ENCODE measurements at places on chromosomes 12 and 14.
A peak's percentile ranks its signal among the peaks of the same experiment; 100 is the strongest.

DNA sequence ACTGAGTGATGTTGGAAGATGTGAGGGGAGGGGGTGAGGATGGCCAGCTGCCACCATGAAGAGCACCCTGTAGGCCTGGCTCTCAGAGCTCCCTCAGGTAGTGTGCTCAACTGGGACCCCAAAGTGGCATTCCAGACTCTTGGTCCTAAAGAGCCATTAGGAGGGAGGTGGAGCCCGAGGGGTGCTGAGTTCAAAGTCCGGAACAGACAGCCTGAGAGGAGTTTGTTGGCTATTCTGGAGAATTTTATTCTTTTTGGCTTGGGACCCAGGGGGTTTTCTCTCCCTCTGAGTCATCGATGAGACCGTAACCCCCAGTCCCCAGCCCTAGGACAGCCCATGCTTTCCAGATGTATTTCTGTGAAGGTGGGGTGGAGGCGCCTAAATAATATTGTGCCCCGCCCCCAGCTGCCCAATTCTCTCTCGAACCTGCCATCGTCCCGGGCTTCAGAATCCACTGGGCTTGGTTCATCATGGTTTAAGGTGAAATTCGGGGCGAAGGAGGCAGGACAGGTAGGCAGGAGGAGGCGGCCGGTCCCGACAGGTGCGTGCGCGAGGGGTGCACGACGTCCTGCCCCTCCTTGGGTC lies 690 bp upstream of the RBP5 start:
- DNase-seq, result no peak

DNA sequence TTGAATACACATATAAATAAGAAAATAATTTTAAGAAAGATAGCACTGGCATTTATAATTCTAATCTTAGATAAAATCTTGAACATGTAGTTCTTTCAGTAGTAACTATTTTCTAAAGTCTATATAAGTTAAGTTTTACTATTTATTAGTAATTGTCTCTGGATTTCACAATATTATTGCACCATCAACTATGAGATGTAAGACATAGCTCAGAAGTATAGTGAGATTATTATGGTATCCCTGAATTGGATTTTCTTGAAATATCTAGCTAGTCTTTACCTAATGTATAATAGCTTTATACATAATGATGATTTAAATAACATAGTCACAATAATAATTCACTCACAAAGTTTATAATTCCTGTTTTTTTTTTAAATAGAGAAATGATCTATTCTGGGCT lies 6.7 kb downstream of the CLEC12A start:
- no peak for DNase-seq

DNA sequence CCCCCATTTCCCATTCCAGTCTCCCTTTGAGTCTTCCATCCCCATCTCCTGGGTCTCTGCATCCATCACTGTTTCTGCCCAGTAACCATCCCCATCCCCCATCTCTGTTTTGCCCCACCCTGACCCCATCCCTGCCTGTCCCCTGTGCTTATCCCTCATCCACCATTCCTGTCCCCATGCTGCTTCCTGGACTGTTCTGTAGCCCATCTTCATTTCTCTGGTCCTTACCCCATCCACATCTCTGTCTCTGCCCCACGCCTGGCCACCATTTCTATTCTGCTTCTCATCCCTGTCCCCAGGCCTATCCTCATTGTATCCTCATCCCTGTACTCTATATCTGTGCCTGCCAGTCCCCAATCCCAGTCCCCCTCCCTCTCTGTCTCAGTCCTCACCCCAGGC lies 4.2 kb downstream of the NXPH4 start:
- DNase-seq, result no peak

GRCh38 chr12:29147731-29148595 lies 1.1 kb upstream of the FAR2 start:
- DNase-seq, result peak; percentile 63

GRCh38 chr12:45215419-45216229 lies at the start of gene ANO6:
TSS of gene ANO6 (plus strand) at chr12:45216095. CDS start at chr12:45216322, 227 bp downstream.
- DNase-seq, result peak; percentile 97

- DNase-seq, result no peak
Measured at GRCh38 chr14:94795372-94795771, 25.5 kb upstream of the GSC start.

DNA sequence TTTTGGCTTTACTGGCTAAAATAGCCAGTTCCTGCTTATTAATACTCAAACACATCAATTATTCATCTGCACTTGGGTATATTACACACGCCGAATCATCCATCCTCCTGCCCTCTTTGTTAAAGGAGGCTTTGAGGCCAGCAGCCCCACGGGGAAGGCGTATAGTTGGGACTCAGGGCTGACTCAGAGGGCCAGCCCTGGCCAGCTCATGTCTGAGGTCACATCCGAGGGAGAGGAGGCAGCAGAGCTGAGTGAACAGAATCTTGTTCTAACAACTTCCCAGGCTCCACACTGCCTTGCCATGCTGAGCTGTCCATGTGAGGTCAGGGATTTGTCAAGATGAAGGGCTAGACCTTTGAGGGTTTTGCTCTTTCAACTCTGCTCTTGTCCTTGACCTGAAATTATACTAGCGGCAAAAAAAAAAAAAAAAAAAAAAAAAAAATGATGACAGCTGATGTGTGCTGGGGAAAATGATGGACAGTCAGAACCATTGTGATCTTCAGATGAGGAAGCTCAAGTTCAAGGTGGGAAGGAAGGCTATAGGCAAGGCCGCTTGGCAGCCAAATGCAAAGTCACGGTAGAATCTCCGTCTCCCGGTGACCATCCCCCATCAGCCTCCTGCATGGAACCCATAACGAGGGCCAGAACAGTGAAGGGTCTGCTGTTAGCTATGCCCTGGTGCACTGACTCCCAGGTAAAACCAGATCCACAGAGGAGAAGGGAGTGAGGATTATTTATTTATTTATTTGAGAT lies 12.5 kb upstream of the MARK3 start:
- DNase-seq, result no peak

DNA sequence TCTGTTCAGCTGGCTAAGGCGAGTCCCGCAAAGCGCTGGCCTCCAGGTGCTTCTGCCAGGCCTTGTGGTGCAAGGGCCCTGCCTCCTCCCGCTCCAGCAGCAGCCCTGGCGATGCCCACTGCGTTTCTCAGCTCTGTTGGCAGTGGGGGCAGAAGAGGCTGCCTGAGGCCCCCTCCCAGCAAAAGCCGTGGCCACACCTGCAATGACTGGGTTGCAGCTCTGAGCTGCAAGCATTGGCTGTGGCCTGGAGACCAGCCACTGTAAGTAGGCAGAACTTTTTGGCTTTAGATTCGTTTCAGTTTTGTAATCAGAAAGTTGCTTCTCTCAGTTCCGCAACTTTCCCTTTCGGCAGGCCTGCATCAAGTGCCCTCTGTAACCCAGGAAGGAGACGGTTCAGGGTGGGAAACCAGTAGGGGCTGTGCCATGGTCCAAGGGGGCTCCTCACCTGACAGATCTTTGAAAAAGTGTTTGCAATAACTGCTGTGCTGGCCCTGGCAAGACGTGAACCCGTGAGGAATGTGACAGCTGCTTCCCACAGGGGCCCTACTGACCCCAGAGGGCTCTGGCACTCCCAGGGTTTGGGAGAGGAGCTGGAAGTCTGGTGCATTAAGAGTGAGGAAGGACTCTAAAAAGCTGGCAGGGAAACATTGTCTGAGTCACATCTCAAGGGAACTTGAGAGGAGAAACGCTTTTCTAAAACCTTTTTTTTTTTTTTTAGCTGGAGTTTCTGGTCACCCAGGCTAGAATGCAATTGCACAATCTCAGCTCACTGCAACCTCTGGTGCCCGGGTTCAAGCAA lies 54.5 kb upstream of the MAX start:
- DNase-seq, result peak; percentile 39

- no peak for DNase-seq
Measured at GRCh38 chr14:41758011-41758665, 151.5 kb downstream of the LRFN5 start.
